Left cardiac atrium (tissue), 4 donors: ENCODE measurements at places on chromosomes 6 and 20. TPM values are rescaled to one million over a fixed set of nuclear protein-coding genes. Genes with fewer than 3 reads are reported as not detected.

Gene ACOT8
- 20.2 TPM for total RNA-seq

Gene TMEM63B
- total RNA-seq = 40.4 TPM

Gene MICA
- 10.0 TPM for total RNA-seq

Gene ANKRD6
- total RNA-seq = 13.7 TPM

Gene OR11A1
- not detected for total RNA-seq

Gene ENPP3
- total RNA-seq = 0.16 TPM

Gene HIVEP2
- 25.4 TPM for total RNA-seq

Gene MARCKS
- total RNA-seq = 32.6 TPM

Gene SLC16A10
- 4.8 TPM for total RNA-seq

Gene CDH4
- total RNA-seq = 0.06 TPM

Gene ZNF341
- total RNA-seq = 1.1 TPM

Gene SH3BGRL2
- 11.9 TPM for total RNA-seq

Gene SLC22A2
- not detected for total RNA-seq

Gene PRL
- total RNA-seq = not detected

Gene TNNC2
- 0.32 TPM for total RNA-seq

Gene FAM184A
- 3.9 TPM for total RNA-seq
